ENCODE measurements at places on chromosomes 2 and 18.

GRCh38 chr2:197080578-197081216 is 154.2 kb upstream of the PGAP1 start:
- DNase-seq: no peak

DNA sequence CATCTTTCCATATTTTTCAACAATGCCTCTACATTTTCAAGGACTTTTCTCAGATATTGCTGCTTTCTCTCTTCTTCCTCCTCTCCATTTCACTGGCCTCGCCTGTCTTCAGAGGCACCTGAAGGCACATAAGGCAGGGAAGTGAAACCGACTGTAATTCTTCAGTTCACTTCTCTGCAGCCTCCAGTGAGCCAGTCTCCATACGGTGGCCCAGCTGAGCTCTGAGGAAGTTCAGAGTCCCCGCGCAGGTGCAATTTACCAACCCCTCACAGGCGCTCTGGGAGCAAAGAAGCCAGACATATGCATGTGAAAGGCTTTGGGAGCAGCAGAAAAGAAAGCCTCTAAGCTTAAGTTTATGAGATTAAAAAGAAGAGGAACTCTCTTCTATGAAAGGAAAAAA is 12.4 kb downstream of the KLHL14 start:
- DNase-seq: peak; percentile 39

DNA sequence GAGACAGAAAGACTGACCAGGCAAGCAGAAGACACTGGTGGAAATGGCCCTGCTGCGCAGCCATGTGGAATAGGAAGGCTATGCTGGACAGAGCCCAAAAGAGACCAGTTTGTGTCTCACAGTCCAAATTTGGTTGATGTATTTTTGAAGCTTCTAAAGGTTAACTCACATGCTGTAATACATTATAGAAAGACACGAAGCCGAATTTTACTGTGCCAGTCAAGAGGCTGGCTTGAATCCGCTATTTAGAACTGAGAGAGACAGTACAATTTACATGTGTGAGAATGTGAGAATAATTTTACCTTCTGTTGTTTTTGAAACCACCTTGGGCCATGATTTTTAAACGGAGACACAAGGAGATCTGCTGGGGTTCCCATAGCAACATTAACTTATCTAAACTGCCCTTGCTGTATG is 113.6 kb downstream of the METTL8 start:
- no peak for DNase-seq

- DNase-seq: no peak
These were observed 94.2 kb upstream of the RAB27B start for GRCh38 chr18:54734059-54734458.

- DNase-seq: no peak
These were observed 140.7 kb downstream of the TTC27 start for GRCh38 chr2:32768387-32769174.

Data from transverse colon (tissue), 4 donors.